ENCODE measurements at places on chromosomes 16 and 17.

DNA sequence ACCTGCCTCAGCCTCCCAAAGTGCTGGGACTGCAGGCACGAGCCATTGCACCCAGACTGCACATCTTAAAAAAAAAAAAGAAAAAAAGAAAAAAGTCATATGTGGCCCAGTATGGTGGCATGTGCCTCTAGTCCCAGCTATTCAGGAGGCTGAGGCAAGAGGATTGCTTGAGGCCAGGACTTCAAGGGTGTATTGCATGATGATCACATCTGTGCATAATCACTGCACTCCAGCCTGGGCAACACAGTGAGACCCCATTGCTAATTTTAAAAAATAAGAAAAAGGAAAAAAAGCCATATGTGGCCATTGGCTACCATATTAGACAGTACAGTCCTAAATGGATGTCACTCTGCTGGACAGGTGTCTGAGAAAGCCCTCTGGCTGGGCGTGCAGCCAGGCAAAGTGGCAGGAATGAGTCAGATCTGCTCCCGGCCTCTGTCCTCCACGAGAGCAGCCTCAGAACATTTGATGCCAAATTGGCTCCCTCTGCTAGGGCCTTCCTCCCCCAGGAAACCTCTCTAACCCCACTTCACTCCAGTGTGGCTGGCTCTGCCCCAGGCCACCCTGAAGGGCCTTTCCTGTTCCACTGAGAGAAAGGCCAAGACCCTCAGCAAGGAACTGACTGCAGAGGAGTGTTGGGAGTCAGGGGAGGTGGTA is 14.7 kb downstream of the CA7 start:
- DNase-seq, result peak; percentile 48

GRCh38 chr16:83533193-83533592 is 274.6 kb upstream of the HSBP1 start:
- no peak for DNase-seq

DNA sequence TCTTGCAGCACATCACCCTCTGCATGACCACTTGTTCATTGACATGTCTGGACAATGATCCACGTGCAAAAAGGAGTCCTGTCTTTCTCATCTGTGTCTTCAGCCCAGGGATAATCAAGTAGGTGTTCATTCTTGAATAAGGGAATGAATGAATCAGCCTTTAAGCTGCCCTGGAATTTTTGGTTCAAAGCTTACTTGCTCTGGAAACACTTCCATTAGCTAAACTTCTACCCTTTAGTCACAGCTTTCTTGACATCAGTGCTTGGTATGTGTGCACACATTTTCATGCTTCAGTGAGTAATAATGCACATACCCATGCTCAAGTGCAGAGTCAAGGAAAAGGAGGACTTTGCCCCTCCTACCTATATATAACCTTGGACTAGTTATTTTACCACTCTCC is 103.0 kb upstream of the CDH13 start:
- no peak for DNase-seq

DNA sequence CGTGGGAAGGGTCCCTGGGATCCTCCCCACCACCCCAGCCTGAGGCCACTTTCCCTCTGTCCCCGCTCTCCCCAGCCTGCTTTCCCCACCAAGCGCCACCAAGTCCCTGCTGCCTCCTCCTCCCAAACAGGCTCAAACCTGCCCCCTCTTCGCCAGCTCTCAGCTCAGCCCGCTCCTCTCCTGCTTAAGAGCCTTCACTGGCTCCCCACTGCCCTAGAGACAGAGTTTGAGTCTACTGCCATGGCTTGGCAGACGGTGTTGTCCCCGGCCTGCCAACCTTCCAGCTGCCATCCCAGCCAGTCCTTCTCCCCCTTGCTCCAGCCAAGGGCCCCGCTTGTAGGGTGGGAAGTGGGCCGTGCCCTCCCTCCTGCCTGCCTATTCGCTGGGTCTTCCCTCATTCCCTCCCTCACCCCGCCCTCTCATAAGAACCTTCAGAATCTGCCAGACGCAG is 11.1 kb downstream of the IL4R start:
- peak; percentile 49 for DNase-seq

DNA sequence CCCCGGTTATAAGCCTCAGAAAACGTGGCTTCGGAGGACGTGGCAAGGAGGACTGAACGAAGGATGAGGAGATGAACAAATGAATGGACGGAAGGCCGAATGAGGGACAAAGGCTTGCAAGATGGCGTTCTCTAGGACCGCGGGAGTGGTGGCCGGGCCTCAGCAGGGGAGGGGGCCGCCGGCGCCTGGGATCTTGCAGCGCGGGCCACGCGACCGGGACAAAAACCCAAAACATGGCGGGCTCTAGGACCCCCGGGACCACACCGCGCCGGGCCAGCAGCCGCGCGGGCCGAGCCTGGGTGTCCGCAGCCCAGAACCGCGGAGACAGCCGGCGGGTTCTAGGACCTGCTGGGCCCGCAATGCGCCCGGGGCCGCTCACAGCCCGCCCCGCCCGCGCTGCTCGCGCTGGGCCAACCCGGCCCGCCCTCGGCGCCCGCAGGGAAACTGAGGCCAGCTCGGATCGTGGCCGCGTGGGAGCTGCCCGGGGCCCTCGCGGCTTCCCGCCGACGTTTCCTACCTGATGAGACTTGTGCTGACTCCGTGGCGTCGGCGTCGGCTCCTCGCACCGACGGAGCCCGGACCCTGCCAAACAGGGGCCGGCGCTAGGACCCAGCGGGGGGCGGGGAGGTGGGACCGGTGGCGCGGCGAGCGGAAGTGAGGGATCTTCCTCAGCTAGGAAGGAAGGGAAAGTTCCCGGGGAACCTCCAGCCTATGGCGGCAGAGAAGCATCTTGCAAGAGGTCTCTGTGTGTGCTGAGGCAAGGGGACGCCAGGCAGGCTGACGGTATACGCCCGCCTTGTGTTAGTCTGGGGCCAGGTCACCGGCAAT is 684 bp downstream of the ZNF668 start:
- DNase-seq, result peak; percentile 97

- no peak for DNase-seq
These were observed 6.8 kb upstream of the ANKS4B start for GRCh38 chr16:21226749-21227148.

- DNase-seq, result no peak
These were observed 95.3 kb upstream of the CRHR1 start for GRCh38 chr17:45688820-45689219.

GRCh38 chr17:64718058-64718457 is 56.0 kb upstream of the SMURF2 start:
- no peak for DNase-seq

DNA sequence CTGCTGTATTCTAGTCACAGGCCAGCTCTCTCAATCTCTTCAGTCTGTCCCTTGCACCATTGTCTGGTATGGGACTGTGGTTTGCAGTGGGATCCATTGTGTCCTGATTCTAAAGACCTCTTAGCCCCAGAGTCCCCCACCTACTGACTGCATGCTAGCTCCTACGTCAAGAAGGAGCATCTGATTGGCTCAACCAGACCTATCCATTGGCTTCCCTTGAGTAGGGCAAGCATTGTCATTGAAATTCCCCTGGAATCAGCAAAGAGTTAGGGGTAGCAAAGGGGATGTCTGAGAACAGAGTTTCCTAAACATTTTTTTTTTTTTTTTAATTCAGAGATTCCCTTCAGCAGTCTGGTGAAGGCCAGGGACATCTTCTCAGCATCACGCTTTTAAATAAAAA is 175.3 kb upstream of the MPHOSPH6 start:
- DNase-seq, result no peak
